Activated T-helper 2 cell treated with anti-CD3 and anti-CD28 coated beads, Interferon-gamma antibody, Interleukin-2, Interleukin-4, amounts not matched to agents 10 μg/mL and 5 μg/mL and 100 μg/mL, durations not matched to agents 14 hours and 24 hours and 36 hours (primary cell): ENCODE measurements at places on chromosomes 13 and 19. TPM values are rescaled to one million over a fixed set of nuclear protein-coding genes. Genes with fewer than 3 reads are reported as not detected.

- no peak overlapping the region for H3K4me3 ChIP-seq
- H3K27me3 ChIP-seq: peaks cover 7% of the 10 kb centered on the region
- DNase-seq: no peak
- H3K27ac ChIP-seq: no peak overlapping the region
- H3K4me1 ChIP-seq: peaks cover 5% of the 10 kb centered on the region
Observed at GRCh38 chr19:46546194-46546896, 50.7 kb upstream of the PNMA8B start.

GRCh38 chr13:59477011-59477410 is 686.7 kb downstream of the DIAPH3 start:
- H3K4me1 ChIP-seq: no peaks in the 10 kb centered on the region
- H3K27ac ChIP-seq: no peak overlapping the region
- H3K27me3 ChIP-seq: no peaks in the 10 kb centered on the region
- H3K36me3 ChIP-seq: no peaks in the 10 kb centered on the region

- no peaks in the 10 kb centered on the region for H3K4me1 ChIP-seq
- no peak for DNase-seq
- H3K4me3 ChIP-seq: no peak overlapping the region
- no peaks in the 10 kb centered on the region for H3K36me3 ChIP-seq
Observed at GRCh38 chr13:39575641-39576238, 27.3 kb downstream of the LHFPL6 start.

DNA sequence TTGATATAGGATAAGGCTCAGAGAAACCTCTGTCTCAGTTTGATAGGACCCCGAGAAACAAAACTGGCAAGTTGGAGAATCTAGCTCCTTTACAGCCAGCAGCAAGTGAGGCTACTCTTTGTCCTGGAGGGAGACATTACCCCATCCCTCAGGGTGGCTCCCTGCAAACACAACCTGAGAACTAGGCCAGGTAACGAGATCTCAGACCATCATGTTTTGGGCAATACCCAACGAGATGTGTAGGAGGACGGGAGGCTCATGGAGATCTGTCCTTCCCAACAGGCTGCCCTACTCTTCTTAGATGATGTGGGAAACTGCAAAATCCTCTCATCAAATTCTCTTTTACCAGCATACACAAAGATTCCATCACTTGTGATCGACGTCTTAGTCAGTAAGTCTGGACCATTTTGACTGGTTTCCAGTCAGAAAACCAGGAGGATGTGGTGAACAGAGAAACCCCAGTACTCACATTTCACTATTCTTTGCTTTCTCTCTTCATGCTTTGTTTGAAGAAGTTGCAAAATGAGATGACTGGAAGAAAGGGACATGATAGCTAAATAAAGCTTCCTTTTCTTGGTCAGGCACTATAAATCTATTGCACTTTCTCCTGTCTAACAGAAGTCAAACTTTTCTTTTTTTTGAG is 6.0 kb upstream of the CTU1 start:
- H3K36me3 ChIP-seq: no peaks in the 10 kb centered on the region
- peaks cover 6% of the 10 kb centered on the region for H3K27me3 ChIP-seq

- no peak overlapping the region for H3K27ac ChIP-seq
- no peak overlapping the region for H3K4me3 ChIP-seq
- H3K36me3 ChIP-seq: no peaks in the 10 kb centered on the region
- peaks cover 9% of the 10 kb centered on the region for H3K4me1 ChIP-seq
- peaks cover 30% of the 10 kb centered on the region for H3K27me3 ChIP-seq
Observed at GRCh38 chr13:27038323-27038722, 133.3 kb downstream of the USP12 start.

- peak; percentile 31 for DNase-seq
- H3K27me3 ChIP-seq: peaks cover 33% of the 10 kb centered on the region
- no peaks in the 10 kb centered on the region for H3K36me3 ChIP-seq
- H3K4me3 ChIP-seq: no peak overlapping the region
- H3K27ac ChIP-seq: no peak overlapping the region
Observed at GRCh38 chr19:53903055-53903680, 5.9 kb upstream of the CACNG7 start.

GRCh38 chr19:926589-927350 is 935 bp downstream of the ARID3A start:
- H3K27ac ChIP-seq: peak overlapping the region; percentile 49
- H3K4me1 ChIP-seq: peaks cover 3% of the 10 kb centered on the region
- no peak for DNase-seq

DNA sequence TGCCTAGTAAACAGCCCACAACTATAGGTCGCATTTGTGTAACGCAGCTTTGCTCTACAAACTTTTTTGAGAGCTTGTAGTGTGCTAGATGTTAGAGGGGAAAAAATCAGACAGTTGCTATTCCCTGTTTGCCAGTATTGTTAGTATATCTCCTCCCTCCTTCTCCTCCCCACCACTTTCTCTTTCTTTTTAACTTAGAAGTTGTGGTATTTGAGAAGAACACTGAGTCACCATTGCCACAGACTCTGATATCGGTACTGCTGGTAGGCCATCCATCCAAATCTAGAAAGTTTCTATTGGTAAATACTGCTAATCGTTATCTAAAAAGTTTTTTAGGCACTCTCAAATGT is 666 bp downstream of the POMP start:
- DNase-seq: no peak
- no peaks in the 10 kb centered on the region for H3K27me3 ChIP-seq
- H3K4me3 ChIP-seq: peak overlapping the region; percentile 96
- peaks cover 49% of the 10 kb centered on the region for H3K4me1 ChIP-seq
- H3K36me3 ChIP-seq: peaks cover 63% of the 10 kb centered on the region

GRCh38 chr13:113161433-113161832 is 3.0 kb downstream of the PROZ start:
- H3K27ac ChIP-seq: peak overlapping the region; percentile 60
- H3K27me3 ChIP-seq: peaks cover 4% of the 10 kb centered on the region
- H3K4me3 ChIP-seq: peak overlapping the region; percentile 58
- no peak for DNase-seq
- no peaks in the 10 kb centered on the region for H3K36me3 ChIP-seq

- H3K27ac ChIP-seq: no peak overlapping the region
- DNase-seq: no peak
- H3K36me3 ChIP-seq: no peaks in the 10 kb centered on the region
- peaks cover 2% of the 10 kb centered on the region for H3K27me3 ChIP-seq
- no peak overlapping the region for H3K4me3 ChIP-seq
- no peaks in the 10 kb centered on the region for H3K4me1 ChIP-seq
Observed at GRCh38 chr13:97844151-97844550, 109.3 kb upstream of the IPO5 start.

DNA sequence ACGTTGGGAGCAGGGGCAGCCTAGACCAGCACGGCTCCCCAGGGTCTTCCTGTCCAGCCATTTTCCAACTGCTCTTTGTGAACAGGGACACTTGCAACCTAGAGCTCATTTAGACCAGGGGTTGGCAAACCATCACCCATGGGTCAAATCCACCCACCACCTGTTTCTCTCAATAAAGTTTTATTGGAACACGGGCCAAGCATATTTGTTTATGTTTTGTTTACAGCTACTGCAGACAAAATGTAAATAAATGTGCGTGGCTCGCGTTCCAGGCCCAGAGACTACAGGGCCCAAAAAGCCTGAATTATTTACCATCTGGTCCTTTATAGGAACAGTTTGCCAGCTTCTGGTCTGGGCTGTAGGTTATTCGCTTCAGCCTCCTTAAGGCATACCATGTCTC is 13.3 kb upstream of the EMC10 start:
- no peaks in the 10 kb centered on the region for H3K27me3 ChIP-seq
- no peak for DNase-seq
- H3K4me1 ChIP-seq: peaks cover 12% of the 10 kb centered on the region
- H3K4me3 ChIP-seq: no peak overlapping the region
- H3K27ac ChIP-seq: no peak overlapping the region
- H3K36me3 ChIP-seq: no peaks in the 10 kb centered on the region

DNA sequence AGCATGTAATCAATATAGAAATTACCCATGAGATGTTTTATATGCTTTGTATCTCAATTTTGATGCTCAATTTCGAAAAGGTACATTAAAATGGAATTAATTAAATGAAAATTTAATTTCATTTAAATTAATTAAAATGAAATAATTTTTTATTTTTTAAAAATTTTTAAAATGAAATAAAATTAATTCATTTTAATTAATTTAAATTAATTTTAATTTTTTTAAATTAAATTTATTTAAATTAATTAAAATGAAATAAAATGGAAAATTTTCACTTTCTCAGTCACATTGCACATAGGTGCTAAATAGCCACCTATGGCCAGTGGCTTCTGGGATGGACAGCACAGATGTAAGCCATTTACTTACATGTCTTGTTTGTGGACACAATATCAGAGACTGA is 4.2 kb upstream of the SULT2B1 start:
- H3K27ac ChIP-seq: no peak overlapping the region
- H3K4me1 ChIP-seq: no peaks in the 10 kb centered on the region
- DNase-seq: no peak
- H3K36me3 ChIP-seq: no peaks in the 10 kb centered on the region
- no peaks in the 10 kb centered on the region for H3K27me3 ChIP-seq
- H3K4me3 ChIP-seq: no peak overlapping the region

GRCh38 chr13:19794631-19795030 is 11.9 kb upstream of the PSPC1 start:
- H3K4me3 ChIP-seq: no peak overlapping the region
- H3K27me3 ChIP-seq: no peaks in the 10 kb centered on the region
- H3K4me1 ChIP-seq: no peaks in the 10 kb centered on the region
- H3K27ac ChIP-seq: no peak overlapping the region
- no peak for DNase-seq
- H3K36me3 ChIP-seq: no peaks in the 10 kb centered on the region

GRCh38 chr19:17107546-17108452 is 32.2 kb downstream of the MYO9B start:
- DNase-seq: no peak
- H3K27me3 ChIP-seq: no peaks in the 10 kb centered on the region
- peaks cover 53% of the 10 kb centered on the region for H3K36me3 ChIP-seq
- no peak overlapping the region for H3K27ac ChIP-seq
- no peak overlapping the region for H3K4me3 ChIP-seq
- H3K4me1 ChIP-seq: peaks cover 22% of the 10 kb centered on the region

The ZSCAN1 gene
- not detected in 2 replicates for total RNA-seq

DNA sequence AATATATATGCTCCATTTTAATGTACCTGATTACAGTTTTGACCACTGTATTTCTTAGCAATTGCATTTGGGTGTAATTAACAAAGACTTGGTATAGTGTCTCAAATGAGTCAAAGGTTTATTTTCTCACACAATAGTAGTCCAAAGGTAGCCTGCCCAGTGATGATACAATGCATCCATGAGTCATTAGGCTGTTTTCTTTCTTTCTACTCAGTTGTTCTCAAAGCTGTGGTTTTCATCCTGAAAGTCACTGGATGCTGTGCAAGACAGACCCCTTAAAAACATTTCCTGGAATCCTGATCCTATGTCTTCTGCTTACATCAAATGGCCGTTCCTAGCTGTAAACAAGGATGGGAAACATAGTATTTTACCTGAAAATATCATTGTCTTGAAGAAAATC is 651.2 kb upstream of the MIR17HG start:
- no peaks in the 10 kb centered on the region for H3K36me3 ChIP-seq
- no peaks in the 10 kb centered on the region for H3K27me3 ChIP-seq
- no peak overlapping the region for H3K27ac ChIP-seq
- H3K4me1 ChIP-seq: no peaks in the 10 kb centered on the region
- DNase-seq: no peak
- H3K4me3 ChIP-seq: no peak overlapping the region

- H3K27me3 ChIP-seq: no peaks in the 10 kb centered on the region
- H3K36me3 ChIP-seq: peaks cover 57% of the 10 kb centered on the region
- H3K4me1 ChIP-seq: peaks cover 71% of the 10 kb centered on the region
- DNase-seq: no peak
- peak overlapping the region; percentile 94 for H3K27ac ChIP-seq
Observed at GRCh38 chr19:5953030-5953589, 24.8 kb downstream of the RANBP3 start.

GRCh38 chr13:112005925-112006324 is 61.0 kb upstream of the SOX1 start:
- no peak overlapping the region for H3K4me3 ChIP-seq
- no peaks in the 10 kb centered on the region for H3K27me3 ChIP-seq
- no peak for DNase-seq
- no peaks in the 10 kb centered on the region for H3K4me1 ChIP-seq

The SOX1 gene
- not detected in 2 replicates for total RNA-seq

GRCh38 chr13:25329706-25330105 is 28.3 kb downstream of the NUP58 start:
- H3K36me3 ChIP-seq: peaks cover 65% of the 10 kb centered on the region
- H3K4me3 ChIP-seq: no peak overlapping the region
- H3K4me1 ChIP-seq: peaks cover 8% of the 10 kb centered on the region

The SPACA4 gene
- total RNA-seq: not detected in 2 replicates

DNA sequence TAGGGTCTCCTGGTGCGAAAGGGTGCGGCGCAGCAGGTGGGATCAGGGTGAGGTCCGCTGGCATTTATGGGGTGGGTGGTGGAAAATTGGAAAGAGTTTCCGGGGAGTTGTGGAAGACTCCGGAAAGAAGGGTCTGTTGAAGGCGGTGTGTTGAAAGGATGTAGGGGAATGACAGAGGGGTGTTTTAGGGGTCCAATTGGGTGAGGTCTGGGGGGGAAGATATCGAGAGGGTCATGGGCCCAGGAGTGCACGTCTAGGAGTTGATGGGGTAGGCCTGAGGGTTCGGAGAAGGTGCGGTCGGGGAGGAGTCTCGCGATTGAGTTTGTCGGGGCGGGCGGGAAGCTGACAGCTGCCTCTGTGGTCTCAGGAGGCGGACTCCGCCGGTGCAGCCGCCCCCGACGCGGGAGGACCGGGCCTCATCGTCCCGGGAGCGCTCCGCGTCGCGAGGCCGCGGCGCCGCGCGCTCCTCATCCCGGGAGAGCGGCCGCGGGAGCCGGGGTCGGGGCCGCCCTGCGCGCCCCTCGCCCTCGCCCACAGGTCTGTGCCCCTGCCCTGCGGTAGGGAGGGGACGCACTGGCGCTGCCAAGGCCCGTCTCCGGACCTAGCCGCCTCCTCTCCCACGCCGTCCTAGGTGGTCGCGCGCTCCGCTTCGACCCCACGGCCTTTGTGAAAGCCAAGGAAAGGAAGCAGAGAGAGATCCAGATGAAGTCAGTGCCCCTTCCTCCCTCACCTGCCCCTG is 7.0 kb downstream of the PGLYRP1 start:
- peaks cover 12% of the 10 kb centered on the region for H3K4me1 ChIP-seq
- DNase-seq: peak; percentile 33
- H3K4me3 ChIP-seq: peak overlapping the region; percentile 85
- H3K27me3 ChIP-seq: peaks cover 14% of the 10 kb centered on the region
- peaks cover 14% of the 10 kb centered on the region for H3K36me3 ChIP-seq
- peak overlapping the region; percentile 53 for H3K27ac ChIP-seq

GRCh38 chr13:96090240-96091101 is 564 bp downstream of the HS6ST3 start:
- DNase-seq: no peak
- H3K36me3 ChIP-seq: no peaks in the 10 kb centered on the region
- H3K4me3 ChIP-seq: no peak overlapping the region
- H3K27ac ChIP-seq: no peak overlapping the region
